Activated CD4-positive, alpha-beta T cell treated with anti-CD3 and anti-CD28 coated beads, Interleukin-2, amount 50 U/mL, for 24 hours (primary cell): ENCODE measurements at places on chromosomes 7 and 10.

GRCh38 chr10:100749059-100749308 lies 3.6 kb downstream of the PAX2 start:
- no peak for DNase-seq

- DNase-seq = no peak
Measured at GRCh38 chr7:23373151-23374004, 74.2 kb downstream of the MALSU1 start.

DNA sequence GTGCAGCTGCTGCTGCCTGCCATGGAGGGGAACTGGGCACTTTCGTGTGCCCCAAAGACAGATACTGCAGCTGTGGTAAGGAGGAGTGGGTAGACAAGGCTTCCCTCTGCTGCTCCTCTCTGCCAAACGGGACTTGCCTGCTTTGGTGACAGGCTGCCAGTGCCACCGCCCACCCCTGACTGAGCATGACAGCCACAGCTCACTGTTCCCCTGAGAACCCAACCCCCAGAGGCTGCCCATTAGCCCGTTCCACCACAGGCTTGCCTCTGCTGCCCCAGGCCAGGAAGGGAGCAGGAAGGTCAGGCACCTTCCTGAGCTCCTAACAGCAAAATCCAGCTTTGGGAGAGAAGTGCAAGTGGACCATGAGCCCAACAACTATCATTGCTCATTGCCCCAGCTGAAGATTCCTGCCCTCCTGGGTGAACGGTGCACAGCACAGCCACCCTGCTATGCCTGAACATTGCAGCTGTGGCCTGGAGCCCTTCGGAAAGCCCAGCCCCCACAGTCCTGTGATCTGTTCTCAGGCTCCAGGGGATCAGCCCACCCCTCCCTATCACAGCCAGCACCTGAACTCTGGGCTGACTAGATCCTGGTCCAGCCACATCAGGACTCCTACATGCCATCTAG lies 58.7 kb upstream of the ANTXRL start:
- no peak for DNase-seq

- DNase-seq = no peak
Measured at GRCh38 chr7:45219130-45219529, 61.5 kb downstream of the RAMP3 start.

DNA sequence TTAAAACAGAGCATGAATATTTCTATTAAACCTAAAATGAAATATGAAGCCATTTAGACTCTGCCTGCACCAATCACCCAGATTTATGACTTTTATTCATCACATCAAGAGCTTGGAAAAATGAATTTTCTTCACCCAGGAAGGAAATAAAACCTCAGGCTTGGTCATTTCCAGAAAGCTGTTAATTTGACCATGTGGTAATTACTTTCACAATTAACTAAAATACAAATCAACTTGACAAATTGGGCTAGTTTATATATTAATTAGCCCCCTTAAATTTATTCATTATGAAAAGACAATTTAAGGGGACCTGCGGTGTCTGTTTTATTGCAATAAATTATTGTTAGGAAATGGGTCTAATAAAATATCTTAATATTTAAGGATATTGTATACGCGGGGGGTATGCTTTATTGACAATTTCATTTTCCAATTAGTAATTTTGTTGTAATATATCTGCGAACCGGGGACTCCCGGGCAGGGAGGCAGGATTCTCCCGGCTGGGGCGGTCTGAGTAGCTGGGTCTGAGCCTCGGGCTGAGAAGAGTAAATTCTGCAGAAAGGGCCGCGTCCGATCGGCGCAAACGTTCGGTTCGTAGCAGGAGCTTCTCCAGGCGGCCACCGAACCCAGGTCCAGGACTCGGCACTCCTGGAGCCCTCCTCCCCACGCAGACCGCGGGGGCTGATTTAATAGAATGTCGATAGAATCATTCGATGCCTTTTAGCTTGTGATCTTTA lies 9.4 kb upstream of the MNX1 start:
- no peak for DNase-seq

DNA sequence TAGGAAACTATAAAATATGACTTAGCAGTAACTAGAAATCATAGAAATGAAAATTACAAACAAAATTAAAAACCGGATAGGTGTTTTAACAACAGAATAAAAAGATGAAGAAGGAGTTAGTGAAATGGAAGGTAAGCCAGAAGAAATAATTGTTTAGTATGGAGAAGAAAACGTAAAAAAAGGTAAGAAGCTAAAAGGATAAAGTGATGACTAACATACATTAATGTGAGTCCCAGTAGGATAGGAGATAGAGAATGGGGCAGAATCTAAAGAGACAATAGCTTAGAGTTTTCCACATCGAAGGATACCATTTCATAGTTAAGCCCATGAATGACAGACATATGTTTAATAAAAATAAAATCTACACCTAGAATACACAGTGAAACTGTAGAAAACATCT lies 25.3 kb downstream of the GTF2I start:
- no peak for DNase-seq

GRCh38 chr10:55203319-55203718 lies 402.3 kb upstream of the PCDH15 start:
- no peak for DNase-seq
